Mesothelial cell of epicardium (in vitro differentiated cells): ENCODE measurements at places on chromosomes 7 and 10. TPM values are rescaled to one million over a fixed set of nuclear protein-coding genes. Genes with fewer than 3 reads are reported as not detected.

NPC1L1 gene
- 0.07 to 0.20 TPM in 2 of 3 replicates, not detected in the other for total RNA-seq

MKX gene
- not detected in 3 replicates for total RNA-seq

SHH gene
- total RNA-seq = 0.58 to 0.75 TPM (median 0.73 TPM) in 3 replicates

MNX1 gene
- total RNA-seq = not detected in 3 replicates

PNLIPRP3 gene
- total RNA-seq = not detected in 3 replicates

- H3K27me3 ChIP-seq = peaks cover 3% of the 10 kb centered on the region
- H3K27ac ChIP-seq = no peak overlapping the region
- H3K4me3 ChIP-seq = no peak overlapping the region
- no peak for DNase-seq
- H3K4me1 ChIP-seq = peaks cover 23% of the 10 kb centered on the region
- no peaks in the 10 kb centered on the region for H3K36me3 ChIP-seq
Measured at GRCh38 chr10:19046679-19047078, 1.9 kb upstream of the MALRD1 start.

- peaks cover 63% of the 10 kb centered on the region for H3K4me1 ChIP-seq
- H3K27ac ChIP-seq = peak overlapping the region; percentile 78
- no peak for DNase-seq
- no peak overlapping the region for H3K4me3 ChIP-seq
Measured at GRCh38 chr7:6256677-6257535, 15.5 kb downstream of the CYTH3 start.

- H3K27ac ChIP-seq = no peak overlapping the region
- DNase-seq = no peak
- no peaks in the 10 kb centered on the region for H3K27me3 ChIP-seq
Measured at GRCh38 chr10:110946496-110946895, 27.1 kb downstream of the SHOC2 start.

- peaks cover 8% of the 10 kb centered on the region for H3K4me1 ChIP-seq
- no peak for DNase-seq
- peaks cover 21% of the 10 kb centered on the region for H3K36me3 ChIP-seq
- no peaks in the 10 kb centered on the region for H3K27me3 ChIP-seq
Measured at GRCh38 chr7:70529914-70530585, 601.9 kb upstream of the GALNT17 start.

- H3K27ac ChIP-seq = peak overlapping the region; percentile 61
- peaks cover 28% of the 10 kb centered on the region for H3K36me3 ChIP-seq
- H3K4me3 ChIP-seq = no peak overlapping the region
- H3K4me1 ChIP-seq = peaks cover 17% of the 10 kb centered on the region
Measured at GRCh38 chr7:157396316-157397035, 59.7 kb downstream of the DNAJB6 start.

GRCh38 chr7:2651847-2652735 lies 20.3 kb downstream of the TTYH3 start:
- no peak for DNase-seq
- H3K36me3 ChIP-seq = peaks cover 10% of the 10 kb centered on the region
- no peaks in the 10 kb centered on the region for H3K27me3 ChIP-seq
- no peak overlapping the region for H3K4me3 ChIP-seq
- H3K27ac ChIP-seq = no peak overlapping the region

- DNase-seq = no peak
- peaks cover 30% of the 10 kb centered on the region for H3K4me1 ChIP-seq
- peak overlapping the region; percentile 80 for H3K27ac ChIP-seq
- peaks cover 12% of the 10 kb centered on the region for H3K27me3 ChIP-seq
- H3K36me3 ChIP-seq = no peaks in the 10 kb centered on the region
Measured at GRCh38 chr10:101031796-101032636, 982 bp downstream of the SFXN3 start.

DNA sequence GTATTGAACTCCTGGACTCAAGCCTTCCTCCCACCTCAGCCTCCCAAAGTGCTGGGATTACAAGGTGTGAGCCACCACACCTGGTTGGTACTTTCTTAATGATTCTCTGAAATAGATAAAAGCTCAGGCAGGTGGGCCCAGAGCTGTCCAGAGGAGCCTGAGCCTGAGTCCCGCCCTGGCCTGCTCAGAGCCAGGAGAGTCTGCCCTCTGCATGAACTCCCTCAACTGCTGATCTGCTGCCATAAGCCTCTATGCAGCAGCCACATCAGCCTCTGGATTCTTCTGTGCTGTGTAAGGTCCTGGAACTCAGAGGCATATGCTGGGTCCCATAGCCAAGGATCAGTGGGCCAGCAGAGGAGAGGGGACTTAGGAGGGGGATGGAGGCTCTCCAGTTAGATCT lies 23.1 kb upstream of the DDIT4 start:
- H3K36me3 ChIP-seq = no peaks in the 10 kb centered on the region
- peak overlapping the region; percentile 90 for H3K27ac ChIP-seq
- no peak for DNase-seq

- H3K4me1 ChIP-seq = peaks cover 8% of the 10 kb centered on the region
- H3K27ac ChIP-seq = no peak overlapping the region
- DNase-seq = no peak
Measured at GRCh38 chr7:18396953-18397352, 98.6 kb upstream of the HDAC9 start.

DNA sequence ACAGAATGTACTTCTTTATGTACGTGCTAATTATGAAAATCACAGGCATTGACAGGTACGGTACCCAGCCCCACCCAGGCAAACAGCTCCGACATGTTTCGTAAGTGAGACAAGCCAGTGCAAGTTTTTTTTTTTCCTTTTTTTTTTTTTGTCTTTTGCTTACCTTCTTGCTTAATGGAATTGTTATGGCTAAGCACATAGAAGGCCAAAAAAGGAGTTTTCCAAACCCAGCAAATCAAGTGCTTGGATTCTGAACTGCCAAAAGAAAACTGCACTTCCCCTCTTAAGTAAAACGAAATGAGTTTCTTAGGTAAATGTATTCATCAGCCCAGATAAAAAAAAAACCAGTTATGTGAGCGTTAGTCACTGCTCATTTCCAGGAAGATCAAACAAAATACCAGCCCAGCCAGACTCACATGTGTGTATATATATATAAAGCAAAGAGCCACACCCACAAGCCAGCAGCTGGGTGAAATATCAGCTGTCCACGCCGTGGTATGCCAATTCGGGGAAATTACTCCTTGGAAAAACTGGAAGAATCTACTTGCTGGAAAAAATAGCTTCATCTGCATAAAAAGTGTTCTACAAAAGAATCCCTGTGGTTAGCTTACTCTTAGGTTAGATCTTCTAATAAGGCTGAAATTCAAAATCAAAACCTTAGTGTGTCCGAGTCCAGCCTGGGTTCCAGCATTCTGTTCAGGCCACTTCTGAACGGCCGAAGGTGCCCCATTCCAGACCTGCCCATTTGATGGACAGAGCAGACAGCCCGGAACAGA lies 8.0 kb downstream of the KLF6 start:
- peaks cover 42% of the 10 kb centered on the region for H3K36me3 ChIP-seq
- DNase-seq = no peak
- no peaks in the 10 kb centered on the region for H3K27me3 ChIP-seq
- peak overlapping the region; percentile 5 for H3K4me3 ChIP-seq

- no peaks in the 10 kb centered on the region for H3K4me1 ChIP-seq
- H3K27me3 ChIP-seq = peaks cover 11% of the 10 kb centered on the region
- no peaks in the 10 kb centered on the region for H3K36me3 ChIP-seq
Measured at GRCh38 chr7:88772776-88773175, 13.3 kb downstream of the ZNF804B start.

- no peaks in the 10 kb centered on the region for H3K27me3 ChIP-seq
- no peak overlapping the region for H3K27ac ChIP-seq
- DNase-seq = no peak
- peaks cover 24% of the 10 kb centered on the region for H3K4me1 ChIP-seq
Measured at GRCh38 chr10:102812231-102812876, 24.9 kb downstream of the CYP17A1 start.
